Stimulated activated CD8-positive, alpha-beta memory T cell treated with anti-CD3 and anti-CD28 coated beads, Interleukin-7, amount 100 ng/mL, for 48 hours (primary cell): ENCODE measurements at places on chromosomes 4 and X.

GRCh38 chrX:118325453-118325852, 20.5 kb upstream of the WDR44 start:
- DNase-seq: no peak

GRCh38 chrX:24619647-24620046, 27.5 kb downstream of the PCYT1B start:
- no peak for DNase-seq

DNA sequence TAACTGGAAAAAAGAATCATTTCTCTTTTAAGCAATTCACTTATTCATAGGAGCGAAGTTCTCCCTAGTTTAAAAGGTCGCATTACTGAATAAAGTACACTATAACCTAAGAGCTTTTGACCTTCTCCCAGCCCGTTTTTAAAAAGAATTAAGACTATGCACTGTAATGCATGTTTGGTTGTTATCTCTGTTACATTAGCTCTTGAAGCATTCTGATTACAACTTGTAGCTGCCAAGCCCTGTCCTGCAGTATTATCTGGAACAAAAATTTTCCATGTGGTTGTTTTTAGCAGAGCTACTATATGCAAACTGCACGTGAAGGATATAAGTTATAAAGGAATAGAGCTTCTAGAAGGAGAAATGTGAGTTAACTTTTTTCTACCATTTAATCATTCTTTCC, 8.1 kb downstream of the GAB1 start:
- DNase-seq: no peak

GRCh38 chrX:129091097-129091496, 432.2 kb downstream of the SMARCA1 start:
- DNase-seq: no peak
